ENCODE measurements at places on chromosomes 6 and 20.

DNA sequence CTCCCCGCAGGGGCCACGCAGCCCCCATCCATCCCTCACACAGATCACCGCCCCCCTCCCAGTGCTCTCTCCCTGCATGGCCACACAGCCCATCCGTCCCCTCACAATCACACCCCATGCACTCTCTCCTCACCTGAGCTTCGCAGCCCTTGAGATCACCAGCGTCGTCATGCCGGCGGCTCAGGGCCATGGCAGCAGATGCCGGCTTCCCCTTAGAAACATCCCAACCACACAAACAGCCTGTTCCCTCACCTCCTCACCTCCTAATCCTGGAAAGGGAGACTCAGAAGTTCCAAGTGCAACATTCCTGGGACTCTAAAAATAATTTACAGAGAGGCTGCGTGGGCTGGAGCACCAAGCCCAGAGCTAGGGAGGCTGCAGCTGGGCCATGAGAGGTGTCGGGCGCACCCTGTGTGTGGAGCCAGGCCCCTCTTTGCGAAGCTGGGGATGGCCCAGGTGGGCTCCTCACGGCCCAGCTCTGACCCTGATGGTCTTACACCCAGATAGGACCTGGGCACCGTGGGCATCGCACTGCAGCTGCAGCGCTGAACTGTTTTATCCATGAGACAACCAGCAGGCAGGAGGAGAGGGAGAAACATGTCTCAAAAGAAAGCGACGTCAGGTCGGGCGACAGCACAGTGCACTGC, 125.3 kb downstream of the DLL1 start:
- DNase-seq, result no peak

- no peak for DNase-seq
Observed at GRCh38 chr6:52538901-52539354, 37.9 kb downstream of the TRAM2 start.

- no peak for DNase-seq
Observed at GRCh38 chr20:14700639-14700960, 363.2 kb upstream of the FLRT3 start.

DNA sequence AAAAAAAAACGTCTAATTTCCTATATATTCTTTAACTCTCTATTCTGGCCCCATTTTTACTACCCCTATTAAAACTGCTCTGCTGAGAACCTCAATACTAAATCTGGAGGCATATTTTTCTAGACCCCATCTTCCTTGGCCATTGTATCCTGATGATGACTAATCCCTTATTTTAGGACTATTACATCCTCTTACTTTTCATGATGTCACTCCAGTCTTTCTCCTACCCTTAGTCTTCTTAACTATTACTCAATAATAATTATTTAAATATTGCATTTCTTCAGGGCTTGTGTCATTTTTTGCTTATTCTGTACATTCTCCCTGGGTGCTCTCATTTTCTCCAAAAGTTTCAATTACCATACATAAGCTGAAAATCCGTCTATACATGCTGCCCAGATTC, 6.4 kb downstream of the FBXO30 start:
- no peak for DNase-seq

GRCh38 chr6:148793721-148794120, 46.9 kb downstream of the UST start:
- no peak for DNase-seq

DNA sequence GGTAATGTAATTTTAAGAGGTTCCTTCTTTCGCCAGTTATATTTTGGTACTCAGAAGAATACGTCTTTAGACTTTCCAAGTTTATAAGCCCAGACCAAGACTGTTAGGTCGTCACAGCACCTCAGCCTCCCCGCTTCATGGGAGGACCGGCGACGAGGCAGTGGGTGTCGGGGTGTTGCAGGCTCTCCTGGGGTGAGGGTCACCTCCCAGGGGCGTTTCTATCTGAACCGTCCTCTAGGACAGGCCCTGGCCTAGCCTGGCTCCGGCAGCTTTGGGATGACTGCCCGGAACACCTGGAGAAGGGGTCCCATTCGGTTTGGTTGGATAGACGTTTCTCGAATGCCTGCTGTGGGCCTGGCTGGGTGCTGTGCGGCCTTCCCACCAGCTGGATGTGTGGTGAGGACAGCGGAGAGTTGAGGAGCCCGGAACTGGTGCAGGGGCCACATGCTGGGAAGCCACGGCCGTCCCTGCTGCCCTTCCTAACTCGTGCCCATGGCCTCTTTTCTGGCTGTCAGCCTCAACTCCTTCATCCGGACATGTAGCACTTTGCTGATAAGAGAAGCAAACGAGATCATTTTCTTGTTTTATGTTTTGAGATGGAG, 1.1 kb downstream of the OSBPL2 start:
- DNase-seq, result no peak

- DNase-seq, result no peak
Observed at GRCh38 chr20:38435555-38435939, 419 bp upstream of the SNHG17 start.

- DNase-seq, result no peak
Observed at GRCh38 chr6:3751077-3751729, at the start of gene PXDC1. PXDC1 (minus strand) TSS chr6:3751713; CDS start chr6:3751531, 182 bp downstream.

GRCh38 chr6:103356531-103356930, 1503.2 kb downstream of the HACE1 start:
- no peak for DNase-seq

- no peak for DNase-seq
Observed at GRCh38 chr6:36276581-36277536, 7.0 kb downstream of the PNPLA1 start.

- DNase-seq, result no peak
Observed at GRCh38 chr6:170008294-170008785, 256.9 kb downstream of the ERMARD start.

DNA sequence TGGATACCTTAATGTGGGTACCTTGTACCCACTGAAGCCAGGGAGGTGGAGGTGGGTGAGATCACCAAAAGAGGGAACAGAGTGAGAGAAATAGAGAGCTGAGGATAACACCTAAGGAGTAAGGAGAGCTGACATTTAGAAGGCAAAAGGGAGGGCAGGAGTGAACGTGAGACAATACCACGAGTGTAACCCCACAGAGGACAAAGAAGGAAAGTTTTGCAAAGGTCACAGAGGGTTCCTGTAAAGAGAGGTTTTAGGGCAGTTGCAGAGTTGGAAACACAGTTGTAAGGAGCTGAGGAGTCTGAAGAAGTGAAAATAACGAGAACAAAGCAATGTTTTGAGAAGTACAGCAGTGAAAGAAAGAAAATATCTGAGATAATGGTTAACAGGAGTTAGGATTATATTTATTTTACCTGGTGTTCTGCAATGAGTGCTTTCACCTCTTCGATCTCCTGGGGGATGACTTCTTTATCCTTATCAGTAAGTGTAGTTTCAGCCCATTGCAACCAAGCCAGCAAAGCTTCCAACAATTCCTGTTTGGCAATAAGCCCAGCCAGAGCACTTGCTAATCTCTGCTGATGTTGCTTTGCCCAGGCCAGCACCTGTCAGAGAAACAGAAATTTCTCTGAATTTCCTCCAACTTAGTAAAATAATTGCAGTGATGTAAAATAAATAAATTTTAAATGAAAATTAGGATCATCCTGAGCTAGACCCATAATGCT, 166.8 kb downstream of the DST start:
- no peak for DNase-seq

DNA sequence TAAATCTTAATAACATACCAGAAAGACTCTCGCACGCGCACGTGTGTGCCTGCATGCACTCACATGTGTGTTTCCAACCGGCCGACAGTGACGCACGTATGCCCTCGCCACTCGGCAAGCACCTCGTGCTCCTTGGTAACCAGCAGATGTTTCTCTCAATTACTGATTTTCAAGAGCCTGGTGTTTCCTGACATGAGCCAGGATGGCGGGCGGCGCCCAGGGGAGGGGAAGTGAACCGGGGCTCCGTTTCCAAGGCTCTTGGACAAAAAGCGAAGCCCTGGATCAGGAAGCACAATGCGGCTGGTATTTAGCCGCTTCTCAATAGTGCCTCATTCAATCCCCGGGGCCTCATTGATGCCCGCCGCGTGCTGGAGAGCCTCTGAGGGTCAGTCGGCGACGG, 37.7 kb downstream of the PMEPA1 start:
- DNase-seq, result no peak

DNA sequence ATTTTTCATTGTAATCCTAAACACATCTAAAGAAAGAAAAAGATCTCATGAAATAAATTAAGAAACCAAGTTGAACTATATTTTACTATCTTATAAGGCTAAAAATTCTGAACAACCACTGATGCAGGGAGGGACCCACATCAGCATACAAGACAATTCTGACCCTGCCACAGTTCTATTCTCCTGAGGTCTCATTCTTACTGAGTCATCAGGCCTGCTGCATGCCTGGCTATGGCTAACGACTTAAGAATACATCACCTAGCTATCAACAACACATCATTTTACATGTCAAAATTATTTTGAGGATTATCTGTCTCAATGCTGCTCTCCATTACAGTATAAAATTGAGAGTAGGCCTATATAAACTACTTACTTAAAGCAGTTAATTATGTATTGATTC, 52.9 kb downstream of the FBXL4 start:
- DNase-seq, result no peak

GRCh38 chr6:107185391-107185970, 70.2 kb upstream of the BEND3 start:
- no peak for DNase-seq

DNA sequence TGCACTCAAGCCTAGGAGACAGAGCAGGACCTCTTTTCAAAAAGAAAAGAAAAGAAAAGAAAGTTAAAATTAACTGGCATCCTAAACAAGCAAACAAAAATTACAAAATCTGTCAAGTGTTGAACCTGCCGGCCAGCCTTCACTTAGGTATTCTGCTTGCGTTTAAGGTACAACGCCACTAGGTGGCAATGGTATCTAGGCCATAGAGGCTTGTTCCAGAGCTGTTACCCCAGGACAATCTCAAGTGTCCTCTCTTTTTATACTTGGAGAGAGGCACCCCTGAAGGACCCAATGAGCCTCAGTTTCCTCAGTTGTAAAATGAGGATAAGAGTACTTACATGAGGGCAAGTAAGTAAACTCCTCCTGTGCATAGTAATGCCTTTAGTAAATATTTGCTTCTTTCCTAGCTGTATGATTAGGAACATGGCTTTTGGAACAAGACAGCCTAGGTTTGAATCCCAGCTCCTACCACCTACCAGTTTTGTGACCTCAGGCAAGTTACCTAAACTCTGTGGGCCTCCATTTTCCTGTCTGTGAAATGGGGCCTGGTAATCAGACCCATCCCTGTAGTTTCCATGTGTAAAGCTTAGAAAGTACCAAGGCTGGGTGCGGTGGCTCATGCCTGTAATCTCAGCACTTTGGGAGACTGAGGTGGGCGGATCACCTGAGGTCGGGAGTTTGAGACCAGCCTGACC, 5.8 kb upstream of the PACSIN1 start:
- DNase-seq, result peak; percentile 6

DNA sequence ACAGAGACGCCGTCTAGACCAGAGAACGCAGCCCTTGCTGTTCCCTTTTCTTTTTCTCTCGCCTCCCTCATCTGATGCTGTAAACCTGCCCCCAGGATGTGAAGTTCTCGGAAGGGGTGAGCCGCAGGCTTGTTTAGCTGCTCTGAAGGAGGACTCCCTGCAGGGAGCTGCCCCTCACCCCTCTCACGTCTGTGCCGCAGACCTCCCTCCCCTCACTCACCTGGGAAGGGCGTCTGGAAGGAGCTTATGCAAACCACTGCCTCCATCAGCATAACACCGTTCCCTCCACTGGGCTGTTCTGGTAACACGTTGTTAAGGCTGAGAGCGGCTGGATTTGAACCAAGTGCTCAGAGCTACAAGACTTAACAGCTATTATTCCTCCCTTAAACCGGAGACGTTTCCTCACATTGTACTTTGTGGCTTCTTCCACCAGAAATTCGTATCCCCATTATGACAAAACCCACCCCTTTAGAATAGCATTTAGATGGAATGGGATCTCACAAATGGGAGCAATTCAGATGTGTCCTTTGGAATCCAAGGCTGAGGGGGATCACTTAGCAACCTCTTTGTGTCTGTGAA, 99.8 kb downstream of the SMOC2 start:
- DNase-seq, result no peak

GRCh38 chr6:113598786-113599185, 258.4 kb upstream of the MARCKS start:
- no peak for DNase-seq

- no peak for DNase-seq
Observed at GRCh38 chr20:60653111-60653845, 598.8 kb upstream of the CDH4 start.

- DNase-seq, result no peak
Observed at GRCh38 chr6:93779086-93779841, 359.9 kb upstream of the EPHA7 start.

GRCh38 chr6:22925304-22925835, 356.0 kb downstream of the HDGFL1 start:
- no peak for DNase-seq

GRCh38 chr6:44800784-44801592, 413.5 kb downstream of the CDC5L start:
- no peak for DNase-seq

GRCh38 chr6:43013097-43013842, 476 bp downstream of the MEA1 start:
- no peak for DNase-seq

DNA sequence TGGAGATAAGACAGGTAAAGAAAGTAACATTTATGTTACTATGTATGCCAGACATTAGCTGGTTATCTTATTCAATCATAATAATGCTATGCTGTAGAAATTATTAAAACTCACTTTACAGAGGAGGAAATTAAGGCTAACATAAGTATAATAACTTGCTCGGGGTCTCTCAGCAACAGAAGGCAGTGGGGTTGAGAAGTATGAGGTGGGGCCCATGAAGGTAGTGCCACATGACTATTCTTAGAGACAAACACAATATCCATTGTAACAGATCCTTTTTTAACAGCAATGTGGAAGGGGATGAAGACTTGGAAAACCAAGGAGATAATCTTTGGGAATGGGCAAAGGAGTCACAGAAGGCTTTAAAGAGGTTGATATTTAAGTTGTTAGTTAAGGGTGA, 11.5 kb downstream of the REV3L start:
- no peak for DNase-seq

DNA sequence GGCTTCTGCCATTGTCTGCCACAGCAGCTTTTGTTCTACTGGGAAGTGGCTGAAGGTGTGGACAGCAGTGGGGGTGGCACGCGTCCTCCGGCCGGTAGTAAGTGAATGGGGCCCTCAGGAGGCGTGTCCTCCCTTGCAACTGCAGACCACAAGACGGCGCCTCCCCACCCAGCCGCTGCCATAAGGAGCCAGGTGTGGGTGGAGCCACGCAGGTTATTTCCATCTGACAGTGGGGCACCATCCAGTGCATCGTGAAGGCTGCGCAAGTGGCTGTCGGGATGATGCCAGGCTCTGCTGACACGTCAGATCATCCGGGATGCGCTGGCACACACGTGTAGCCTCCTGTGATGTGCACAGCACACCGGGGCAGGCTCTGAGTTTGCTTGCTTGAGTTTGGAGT, 379.7 kb downstream of the CDH4 start:
- no peak for DNase-seq

- DNase-seq, result no peak
Observed at GRCh38 chr6:14501914-14502313, 384.3 kb downstream of the CD83 start.

All from stimulated activated CD8-positive, alpha-beta memory T cell treated with anti-CD3 and anti-CD28 coated beads, Interleukin-4, amount 100 ng/mL, for 4 hours (primary cell).